ENCODE measurements at places on chromosomes 12 and 14. TPM values are rescaled to one million over a fixed set of nuclear protein-coding genes. Genes with fewer than 3 reads are reported as not detected.

KRT78 gene
- polyA plus RNA-seq = 0.52 TPM

GRCh38 chr14:92103363-92103989 lies 2.9 kb downstream of the ATXN3 start:
- no peak for DNase-seq

CYP46A1 gene
- polyA plus RNA-seq = 5.0 TPM

GRCh38 chr12:76299536-76300296 lies 48.5 kb downstream of the BBS10 start:
- DNase-seq = no peak

GRCh38 chr14:95302667-95303506 lies 16.8 kb downstream of the CLMN start:
- DNase-seq = no peak

- DNase-seq = no peak
Measured at GRCh38 chr12:27226407-27226929, 17.6 kb upstream of the STK38L start.

GRCh38 chr12:64390275-64390851 lies at the start of gene C12orf56:
Gene C12orf56 (minus strand): TSS chr12:64390758. CDS start chr12:64390565, 193 bp downstream.
- DNase-seq = no peak

NAV3 gene
- 17.3 TPM for polyA plus RNA-seq

KLHDC1 gene
- 4.6 TPM for polyA plus RNA-seq

DNA sequence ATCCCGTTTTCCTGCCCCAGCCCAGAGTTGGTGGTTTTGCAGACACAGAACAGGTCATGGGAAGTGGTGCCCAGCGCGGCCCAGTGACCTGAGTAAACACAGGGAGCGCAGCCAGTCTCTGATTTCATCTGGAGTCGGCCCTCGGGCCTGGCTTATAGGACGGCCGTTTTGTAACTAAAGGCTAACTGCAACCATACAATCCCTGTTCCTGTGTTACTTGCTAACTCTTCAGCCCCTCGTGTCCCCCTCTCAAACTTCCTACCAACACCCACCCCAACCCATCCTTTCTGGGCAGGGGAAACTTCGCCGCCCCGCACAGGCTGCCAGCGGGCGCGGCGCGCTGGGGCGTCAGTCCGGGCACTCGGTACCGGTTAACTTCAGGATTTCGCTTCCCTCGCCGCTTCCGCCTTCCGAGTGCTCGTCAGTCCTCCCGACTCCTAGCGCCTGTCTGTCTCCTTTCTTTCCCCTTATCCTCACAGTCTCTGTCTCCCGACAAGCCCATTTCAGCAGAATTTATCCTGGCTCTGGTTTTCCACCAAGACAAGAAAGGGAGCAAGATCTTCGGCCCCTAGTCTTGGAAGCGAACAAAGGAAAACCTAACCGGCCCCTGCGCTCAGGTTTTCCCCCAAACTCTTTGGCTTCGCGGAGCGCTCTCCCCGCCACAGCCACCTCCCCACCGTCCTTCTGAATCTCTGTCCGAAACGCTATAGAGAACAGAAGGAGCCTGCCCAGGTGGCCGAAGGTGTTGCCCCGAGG lies 2.0 kb downstream of the SIX1 start:
- peak; percentile 88 for DNase-seq

DNA sequence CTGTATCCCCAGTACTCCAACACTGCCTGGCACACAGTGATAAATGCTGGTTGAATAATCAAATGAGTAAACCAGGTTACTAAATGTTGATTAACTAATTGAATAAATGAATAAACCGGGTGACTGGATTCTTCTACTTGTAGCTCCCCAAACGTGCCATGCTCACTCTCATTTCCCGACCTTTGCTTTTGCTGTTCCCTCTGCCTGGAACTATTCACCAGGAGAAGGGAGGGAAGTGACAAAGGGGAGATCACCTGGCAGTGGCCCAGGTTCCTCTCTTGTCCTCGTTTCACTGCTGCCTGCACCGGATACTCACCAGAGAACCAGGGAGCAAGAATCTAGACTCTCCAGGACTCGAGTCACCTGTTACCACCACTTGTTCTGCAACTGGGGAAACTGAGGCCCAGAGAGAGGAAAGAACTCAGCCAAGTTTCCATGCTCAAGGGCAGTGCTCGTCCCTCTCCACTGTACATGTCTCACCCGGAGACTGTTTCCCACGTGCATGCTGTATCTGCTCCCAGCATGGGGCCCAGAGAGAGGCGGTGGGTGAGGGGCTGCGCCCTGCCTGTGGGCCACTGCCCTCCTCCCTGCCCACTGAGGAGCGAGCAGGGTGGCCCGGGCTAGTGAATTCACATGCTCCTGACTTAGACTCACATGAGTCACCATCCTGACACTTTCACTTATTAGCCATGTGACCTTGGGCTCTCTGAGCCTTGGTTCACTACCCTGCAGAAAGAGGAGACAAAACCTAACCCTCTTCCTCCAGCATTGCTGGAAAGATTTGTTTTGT lies 17.7 kb upstream of the POP5 start:
- DNase-seq = no peak

- DNase-seq = peak; percentile 49
Measured at GRCh38 chr14:49946320-49947141, 53.6 kb downstream of the ARF6 start.

GRCh38 chr12:109617491-109617890 lies 43.9 kb downstream of the MVK start:
- DNase-seq = no peak

DNA sequence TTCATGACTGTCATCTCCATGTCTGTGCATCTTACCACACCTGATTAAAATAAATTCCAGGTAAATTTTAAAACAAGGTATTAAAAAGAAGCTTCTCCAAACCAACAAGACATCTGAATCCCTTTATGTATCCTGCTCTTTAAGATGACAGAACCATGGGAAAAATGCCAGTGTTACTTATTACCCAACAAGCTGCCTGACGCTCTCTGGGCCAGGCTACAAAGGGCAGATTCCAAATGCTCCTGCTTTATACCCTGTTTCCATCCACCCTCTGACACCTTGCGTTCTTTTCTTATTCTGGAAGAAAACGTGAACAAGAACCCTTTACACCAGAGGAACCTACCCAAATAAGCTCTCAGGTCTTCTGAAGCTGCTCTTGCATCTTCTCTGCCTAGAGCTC lies 70.7 kb downstream of the SLC8A3 start:
- no peak for DNase-seq

HOXC13 gene
- polyA plus RNA-seq = not detected

- DNase-seq = no peak
Measured at GRCh38 chr12:120649442-120650232, 9.2 kb downstream of the CABP1 start.

- no peak for DNase-seq
Measured at GRCh38 chr12:76901628-76902380, 23.0 kb upstream of the CSRP2 start.

- DNase-seq = no peak
Measured at GRCh38 chr12:110059651-110060000, 11.3 kb upstream of the C12orf76 start.

DNA sequence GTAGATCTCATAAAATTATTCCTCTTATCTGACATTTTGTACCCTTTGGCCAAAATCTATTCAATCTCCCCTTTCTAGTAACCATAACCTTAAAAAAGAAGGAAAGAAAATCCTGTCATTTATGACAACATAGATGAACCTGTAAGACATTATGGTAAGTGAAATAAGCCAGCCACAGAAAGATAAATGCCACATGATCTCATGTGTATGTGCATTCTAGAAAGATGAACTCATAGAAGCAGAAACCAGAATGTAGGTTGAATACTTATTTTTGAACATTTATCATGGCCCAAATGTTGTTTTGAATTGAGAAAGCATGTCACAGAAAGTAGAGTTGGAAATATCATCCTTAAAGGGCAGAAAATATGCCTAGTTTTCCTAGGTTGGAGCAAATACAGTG lies 1053.6 kb downstream of the SLC6A15 start:
- no peak for DNase-seq

GRCh38 chr12:117188961-117189724 lies 1.1 kb downstream of the FBXO21 start:
- DNase-seq = peak; percentile 82

- DNase-seq = no peak
Measured at GRCh38 chr14:50523271-50524041, 8.9 kb downstream of the MAP4K5 start.

MAP1LC3B2 gene
- polyA plus RNA-seq = 3.4 TPM

DNA sequence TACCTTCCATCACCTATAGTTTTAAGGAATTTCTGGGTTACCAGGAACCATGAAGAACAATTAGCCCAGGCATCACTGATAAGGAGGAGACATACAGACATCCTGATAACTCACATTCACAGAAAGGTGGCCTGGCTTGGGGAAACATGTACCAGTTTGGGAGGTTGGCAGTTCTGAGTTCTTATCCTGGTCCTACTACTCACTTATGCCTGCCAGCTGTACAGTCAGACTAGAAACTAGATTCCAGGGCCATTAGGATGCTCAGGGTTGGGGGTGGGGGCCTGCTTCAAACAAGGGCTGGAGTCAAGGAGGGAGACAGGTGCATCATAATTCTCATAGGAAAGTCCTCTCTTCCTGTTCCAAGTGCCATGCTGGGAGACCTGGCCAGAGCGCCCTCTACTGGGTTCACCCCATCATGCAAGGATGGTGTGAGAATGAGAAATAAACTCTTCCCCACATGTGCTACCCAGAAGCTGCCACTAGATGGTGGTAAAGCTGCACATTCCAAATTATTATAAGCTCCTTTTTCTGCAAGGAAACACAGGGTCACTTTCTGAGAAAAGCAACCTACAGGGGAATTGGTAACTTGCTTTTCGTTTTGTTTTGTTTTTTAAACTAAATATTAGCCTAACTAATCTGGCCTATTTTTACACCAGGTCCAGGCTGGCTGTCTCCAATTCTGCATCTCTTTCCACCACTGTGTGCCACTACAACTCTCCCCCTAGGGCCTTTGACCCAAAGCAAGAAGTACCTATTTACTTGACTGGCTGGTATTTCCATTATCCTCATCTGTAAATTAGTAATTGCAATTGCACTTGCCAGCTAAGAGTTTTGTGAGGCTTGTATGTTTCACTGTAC lies 14.5 kb downstream of the OAS2 start:
- DNase-seq = peak; percentile 23

DNA sequence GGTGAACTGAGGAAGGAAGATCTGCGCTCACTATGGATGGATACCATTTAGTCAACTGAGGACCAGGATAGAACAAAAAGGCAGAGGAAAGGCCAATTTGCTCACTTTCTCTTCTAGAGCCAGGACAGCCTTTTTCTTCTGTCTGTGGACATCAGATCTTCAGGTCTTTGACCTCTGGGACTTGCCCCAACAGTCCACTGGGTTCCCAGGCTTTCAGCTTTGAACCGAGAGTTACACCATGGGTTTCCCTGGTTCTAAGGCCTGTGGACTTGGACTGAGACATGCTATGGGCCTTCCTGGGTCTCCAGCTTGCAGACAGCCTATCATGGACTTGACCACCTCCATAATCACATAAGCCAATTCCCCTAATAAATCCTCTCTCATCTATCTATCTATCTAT lies 232.0 kb downstream of the IPO8 start:
- no peak for DNase-seq

DNA sequence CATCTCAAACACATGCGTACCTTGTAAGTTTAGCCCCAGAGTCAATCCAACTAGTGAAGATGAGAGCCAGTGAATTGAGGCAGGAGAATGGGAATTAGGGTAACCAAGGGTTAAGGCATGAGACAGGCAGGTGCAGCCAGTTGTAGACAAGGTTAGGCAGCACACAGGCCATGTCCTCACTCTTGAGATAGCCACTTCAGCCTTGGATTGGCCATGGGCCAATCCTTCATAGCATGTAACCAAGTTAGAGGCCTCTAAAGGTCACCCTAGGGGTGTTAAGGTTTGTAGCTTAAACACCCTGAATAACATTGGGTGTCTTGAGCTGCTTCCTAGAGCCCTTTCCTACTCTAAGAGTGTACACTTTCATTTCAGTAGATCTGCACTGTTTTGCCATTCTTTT lies 208.2 kb upstream of the RBM19 start:
- DNase-seq = no peak

DNA sequence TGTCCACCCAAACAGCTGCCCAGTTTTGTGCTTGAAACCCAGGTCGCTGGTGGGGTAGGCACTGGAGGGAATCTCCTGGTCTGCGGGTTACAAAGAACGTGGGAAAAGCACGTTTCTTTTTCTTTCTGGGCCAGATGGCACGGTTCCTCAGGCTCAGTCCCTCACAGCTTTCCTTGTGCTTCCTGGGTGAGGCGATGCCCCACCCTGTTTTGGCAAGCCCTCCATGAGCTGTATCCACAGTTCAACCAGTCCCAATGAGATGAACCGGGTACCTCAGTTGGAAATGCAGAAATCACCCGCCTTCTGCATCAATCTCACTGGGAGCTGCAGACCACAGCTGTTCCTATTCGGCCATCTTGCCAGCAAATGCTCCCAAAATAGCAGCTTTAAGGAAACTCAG lies 51.4 kb upstream of the TMTC2 start:
- no peak for DNase-seq

GRCh38 chr12:60072911-60073310 lies 477.1 kb downstream of the SLC16A7 start:
- no peak for DNase-seq

GRCh38 chr12:53295891-53296219 lies 513 bp downstream of the PFDN5 start:
- no peak for DNase-seq

PLD4 gene
- polyA plus RNA-seq = 4.6 TPM

TEX52 gene
- polyA plus RNA-seq = 0.15 TPM

GRCh38 chr14:96192975-96193805 lies 11.4 kb upstream of the BDKRB2 start:
- no peak for DNase-seq

INHBE gene
- 4.6 TPM for polyA plus RNA-seq

TRIM9 gene
- polyA plus RNA-seq = 3.6 TPM

DNA sequence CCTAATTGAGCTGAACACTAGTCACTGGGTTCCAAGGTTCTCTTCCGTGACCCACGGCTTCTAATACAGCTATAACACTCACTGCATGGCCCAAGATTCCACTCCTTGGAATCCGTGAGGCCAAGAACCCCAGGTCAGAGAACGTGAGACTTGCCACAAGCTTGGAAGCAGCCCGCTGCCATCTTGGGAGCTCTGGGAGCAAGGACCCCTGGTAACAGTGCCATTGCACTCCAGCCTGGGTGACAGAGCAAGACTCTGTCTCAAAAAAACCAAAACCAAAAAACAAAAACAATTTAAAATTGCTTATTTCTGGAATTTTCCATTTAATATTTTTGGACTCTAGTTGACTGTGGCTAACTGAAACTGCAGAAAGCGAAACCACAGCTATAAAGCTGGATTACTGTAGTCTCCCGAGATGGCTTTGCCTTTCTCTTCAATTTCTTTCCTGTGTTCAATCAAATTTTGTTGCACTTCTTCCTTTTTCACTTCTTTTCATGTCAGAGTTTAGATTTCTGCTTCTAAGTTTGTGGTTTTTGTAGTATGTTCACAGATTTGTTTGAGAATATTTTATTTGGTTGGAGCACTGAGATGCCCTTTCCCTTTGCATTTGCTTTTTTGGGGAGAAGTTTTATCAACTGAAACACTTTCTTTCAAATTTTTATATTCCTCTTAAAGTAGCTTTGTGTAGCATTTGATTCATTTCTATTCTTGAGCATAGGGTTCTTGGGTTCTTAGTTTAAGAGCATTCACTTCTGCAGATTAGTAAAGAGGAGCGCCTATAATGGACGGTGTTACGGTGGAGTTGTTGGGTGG lies 44.6 kb downstream of the DDHD1 start:
- no peak for DNase-seq
